ENCODE measurements at places on chromosomes 5 and 9.
A peak's percentile ranks its signal among the peaks of the same experiment; 100 is the strongest.

GRCh38 chr9:27359763-27360162 lies 62.8 kb upstream of the EQTN start:
- H3K27ac ChIP-seq, result no peak overlapping the region
- no peaks in the 10 kb centered on the region for H3K27me3 ChIP-seq
- no peaks in the 10 kb centered on the region for H3K4me1 ChIP-seq

DNA sequence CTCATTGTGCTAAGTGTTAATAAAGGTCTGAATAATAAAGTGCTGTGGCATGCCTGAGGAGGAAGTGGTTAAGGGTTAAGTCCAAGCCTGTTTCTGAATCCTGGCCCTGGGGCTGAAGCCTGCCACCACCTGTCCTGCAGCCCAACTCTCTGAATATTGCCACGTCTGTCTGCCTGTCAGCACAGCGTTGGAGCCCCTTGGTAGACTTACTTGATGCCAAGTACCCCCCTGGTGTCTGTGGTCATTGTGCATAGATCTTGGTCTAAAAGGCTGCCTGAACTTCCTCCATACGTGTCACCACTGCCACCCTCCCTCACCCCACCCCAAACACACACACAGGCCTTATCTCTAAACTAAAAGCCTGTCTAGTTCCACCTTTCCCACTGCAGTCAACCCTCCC lies 35.4 kb upstream of the SLC2A8 start:
- H3K4me3 ChIP-seq, result no peak overlapping the region
- no peaks in the 10 kb centered on the region for H3K36me3 ChIP-seq
- DNase-seq, result no peak
- H3K4me1 ChIP-seq, result no peaks in the 10 kb centered on the region
- H3K27ac ChIP-seq, result no peak overlapping the region

- H3K27ac ChIP-seq, result no peak overlapping the region
- H3K4me1 ChIP-seq, result no peaks in the 10 kb centered on the region
- peaks cover 18% of the 10 kb centered on the region for H3K36me3 ChIP-seq
- no peak overlapping the region for H3K4me3 ChIP-seq
Measured at GRCh38 chr9:121333950-121334773, 35.9 kb downstream of the STOM start.

DNA sequence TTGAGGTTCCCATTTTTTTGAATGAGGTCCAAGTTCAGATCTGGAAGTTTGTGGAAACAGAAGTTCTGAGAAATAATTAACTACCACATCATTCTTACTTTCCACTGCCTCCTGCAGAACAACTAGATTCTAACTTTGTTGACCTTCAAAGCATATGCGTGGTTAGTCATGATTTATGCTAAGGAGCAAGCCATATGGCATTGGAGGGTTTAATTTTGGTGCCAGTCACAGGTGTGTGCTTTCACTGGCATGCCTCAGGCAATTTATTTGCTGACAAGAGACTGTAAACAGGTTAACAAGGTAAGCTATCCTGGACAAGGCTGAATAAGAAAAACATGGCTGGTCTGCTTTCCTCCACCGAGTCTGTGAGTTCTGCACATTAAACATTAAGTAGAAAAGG lies 31.5 kb downstream of the HMHB1 start:
- no peak for DNase-seq
- H3K27ac ChIP-seq, result no peak overlapping the region
- peaks cover 3% of the 10 kb centered on the region for H3K27me3 ChIP-seq
- no peaks in the 10 kb centered on the region for H3K4me1 ChIP-seq

DNA sequence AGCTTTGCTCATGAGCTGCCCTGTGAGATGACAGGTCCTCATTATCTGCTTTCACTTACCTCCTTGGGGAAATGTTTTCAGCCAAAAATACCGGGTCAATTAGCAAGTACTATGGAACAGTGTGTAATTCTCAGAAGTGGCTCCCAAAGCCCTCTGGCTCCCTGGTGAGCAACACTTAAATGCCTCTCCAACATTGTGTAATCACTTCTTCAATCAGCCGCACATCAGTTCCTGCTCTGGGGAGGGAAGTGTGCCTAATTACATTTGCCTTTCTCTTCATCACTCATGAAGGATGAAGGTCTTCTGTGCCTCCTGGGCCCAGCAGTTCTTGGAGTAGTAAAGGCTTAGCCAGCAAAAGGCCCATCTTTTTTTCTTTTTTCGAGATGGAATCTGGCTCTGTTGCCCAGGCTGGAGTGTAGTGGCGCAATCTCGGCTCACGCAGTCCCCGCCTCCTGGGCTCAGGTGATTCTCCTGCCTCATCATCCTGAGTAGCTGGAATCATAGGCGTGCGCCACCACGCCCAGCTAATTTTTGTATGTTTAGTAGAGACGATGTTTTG lies 23.1 kb downstream of the NIM1K start:
- H3K36me3 ChIP-seq, result peaks cover 3% of the 10 kb centered on the region
- no peaks in the 10 kb centered on the region for H3K27me3 ChIP-seq
- H3K4me1 ChIP-seq, result no peaks in the 10 kb centered on the region
- H3K27ac ChIP-seq, result no peak overlapping the region
- no peak for DNase-seq

DNA sequence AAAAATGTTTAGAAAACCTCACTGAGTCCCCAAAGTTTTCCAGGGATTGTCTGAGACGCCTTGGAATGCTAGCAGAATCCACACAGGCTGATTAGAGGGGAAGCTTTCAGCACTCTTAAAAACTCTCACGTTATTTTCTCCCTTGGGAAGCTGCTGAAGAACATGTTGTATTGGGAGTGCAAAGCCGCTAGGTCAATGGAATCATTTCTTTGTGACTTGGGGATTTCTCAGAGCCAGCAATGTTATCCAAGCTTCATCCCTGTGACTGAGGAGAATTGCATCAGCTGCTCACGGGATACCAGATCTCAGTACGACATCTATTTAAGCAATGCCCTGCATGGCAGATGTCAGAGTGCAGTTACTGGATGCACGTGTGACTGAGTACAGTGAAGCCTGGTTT lies 426.4 kb upstream of the MPDZ start:
- H3K36me3 ChIP-seq, result no peaks in the 10 kb centered on the region
- no peaks in the 10 kb centered on the region for H3K27me3 ChIP-seq
- H3K4me1 ChIP-seq, result no peaks in the 10 kb centered on the region
- H3K27ac ChIP-seq, result no peak overlapping the region
- no peak for DNase-seq
- H3K4me3 ChIP-seq, result no peak overlapping the region

GRCh38 chr9:18703151-18703900 lies 229.4 kb downstream of the ADAMTSL1 start:
- no peaks in the 10 kb centered on the region for H3K4me1 ChIP-seq
- DNase-seq, result no peak
- H3K36me3 ChIP-seq, result no peaks in the 10 kb centered on the region
- H3K27me3 ChIP-seq, result no peaks in the 10 kb centered on the region
- no peak overlapping the region for H3K4me3 ChIP-seq
- H3K27ac ChIP-seq, result no peak overlapping the region

- no peaks in the 10 kb centered on the region for H3K27me3 ChIP-seq
- no peaks in the 10 kb centered on the region for H3K36me3 ChIP-seq
- no peak for DNase-seq
- peak overlapping the region; percentile 85 for H3K27ac ChIP-seq
- peaks cover 65% of the 10 kb centered on the region for H3K4me1 ChIP-seq
- H3K4me3 ChIP-seq, result peak overlapping the region; percentile 21
Measured at GRCh38 chr5:113061846-113062780, 85.5 kb downstream of the DCP2 start.

- no peak for DNase-seq
- H3K4me1 ChIP-seq, result no peaks in the 10 kb centered on the region
- H3K27ac ChIP-seq, result no peak overlapping the region
- H3K27me3 ChIP-seq, result no peaks in the 10 kb centered on the region
- H3K36me3 ChIP-seq, result no peaks in the 10 kb centered on the region
Measured at GRCh38 chr5:96072138-96072790, 110.6 kb upstream of the ELL2 start.

- DNase-seq, result no peak
- no peaks in the 10 kb centered on the region for H3K36me3 ChIP-seq
- H3K27ac ChIP-seq, result no peak overlapping the region
- no peaks in the 10 kb centered on the region for H3K4me1 ChIP-seq
- no peak overlapping the region for H3K4me3 ChIP-seq
Measured at GRCh38 chr5:167900340-167900935, 391.0 kb upstream of the WWC1 start.
